ENCODE measurements at places on chromosomes 11 and 22.

DNA sequence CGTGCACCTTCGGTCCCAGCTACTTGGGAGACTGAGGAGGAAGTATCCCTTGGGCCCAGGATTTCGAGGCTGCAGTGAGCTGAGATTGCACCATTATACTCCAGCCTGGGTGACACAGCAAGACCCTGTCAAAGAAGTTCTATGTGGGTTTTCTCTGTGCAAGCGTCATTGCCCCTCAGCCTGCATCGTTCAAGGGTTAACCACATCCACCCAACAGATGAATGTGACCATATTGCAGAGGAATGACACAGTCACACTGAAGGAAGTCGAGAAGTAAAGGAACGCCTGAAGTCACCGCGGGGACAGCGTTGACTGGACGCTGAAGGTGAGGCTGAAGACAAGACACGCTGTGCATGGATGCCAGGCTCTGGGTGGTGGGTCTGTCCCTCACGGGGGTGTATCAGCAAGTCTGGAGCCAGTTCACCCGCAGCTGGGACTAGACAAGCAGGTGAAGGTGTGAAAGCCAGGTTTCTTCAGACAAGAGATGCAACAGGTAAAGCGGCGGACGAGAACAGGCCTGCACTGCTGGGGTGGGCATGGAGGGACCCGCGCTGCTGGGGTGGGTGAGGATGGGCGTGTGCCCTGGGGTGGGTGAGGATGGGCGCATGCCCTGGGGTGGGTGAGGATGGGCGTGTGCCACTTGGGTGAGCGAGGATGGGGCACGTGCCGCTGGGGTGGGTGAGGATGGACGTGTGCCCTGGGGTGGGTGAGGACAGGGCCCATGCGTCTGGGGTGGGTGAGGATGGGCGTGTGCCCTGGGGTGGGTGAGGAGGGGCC, 36.5 kb upstream of the TOLLIP start:
- DNase-seq: no peak

GRCh38 chr11:96342014-96342960, 708 bp downstream of the MAML2 start:
- no peak for DNase-seq

GRCh38 chr11:85281550-85281949, 345.6 kb downstream of the DLG2 start:
- DNase-seq: no peak

- no peak for DNase-seq
These were observed 10.5 kb upstream of the TSPAN18 start for GRCh38 chr11:44716256-44716655.

DNA sequence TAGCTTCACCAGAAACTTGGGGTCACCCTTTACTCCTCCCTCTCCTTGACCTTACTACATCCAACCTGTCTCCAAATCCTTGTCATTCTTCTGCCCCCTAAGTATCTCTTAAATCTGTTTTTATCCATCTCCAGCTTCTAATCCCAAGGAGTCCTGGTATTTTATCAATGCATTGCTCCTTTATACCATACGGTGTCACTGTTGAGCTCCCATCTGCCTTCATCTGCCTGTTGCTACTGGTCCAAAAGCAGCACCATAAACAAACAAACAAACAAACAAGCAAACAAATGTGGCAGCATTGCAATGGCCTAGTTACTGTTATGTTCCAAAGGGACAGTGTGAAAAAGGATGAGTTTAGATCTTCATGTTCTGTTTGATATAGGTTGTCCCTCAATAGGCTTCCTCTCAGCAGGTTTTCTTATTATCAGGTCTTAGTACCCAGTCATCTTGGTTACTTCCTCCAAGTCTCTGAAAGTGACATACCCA, 34.2 kb downstream of the DNHD1 start:
- no peak for DNase-seq

- DNase-seq: no peak
These were observed 6.6 kb downstream of the EEF1G start for GRCh38 chr11:62567018-62567633.

Measured in hypothalamus (tissue), 51 donors.